IMR-90 (cell line): ENCODE measurements at places on chromosomes 4 and X. TPM values are rescaled to one million over a fixed set of nuclear protein-coding genes. Genes with fewer than 3 reads are reported as not detected.

NELFA gene
- total RNA-seq: 4.3 and 5.8 TPM in 2 replicates

GK gene
- total RNA-seq: 9.3 and 12.2 TPM in 2 replicates

HEPH gene
- 16.4 and 23.5 TPM in 2 replicates for total RNA-seq

TLR2 gene
- total RNA-seq: under 0.01 TPM in 2 replicates

RASGEF1B gene
- total RNA-seq: 0.28 and 0.36 TPM in 2 replicates

SRPX2 gene
- 14.4 and 20.6 TPM in 2 replicates for total RNA-seq

ARMCX2 gene
- 98.9 and 109 TPM in 2 replicates for total RNA-seq

GRCh38 chr4:23903859-23904438 is 14.1 kb upstream of the PPARGC1A start:
- no peak for DNase-seq

- no peak for DNase-seq
These were observed 29.0 kb downstream of the DDX60L start for GRCh38 chr4:168451331-168451730.

DNA sequence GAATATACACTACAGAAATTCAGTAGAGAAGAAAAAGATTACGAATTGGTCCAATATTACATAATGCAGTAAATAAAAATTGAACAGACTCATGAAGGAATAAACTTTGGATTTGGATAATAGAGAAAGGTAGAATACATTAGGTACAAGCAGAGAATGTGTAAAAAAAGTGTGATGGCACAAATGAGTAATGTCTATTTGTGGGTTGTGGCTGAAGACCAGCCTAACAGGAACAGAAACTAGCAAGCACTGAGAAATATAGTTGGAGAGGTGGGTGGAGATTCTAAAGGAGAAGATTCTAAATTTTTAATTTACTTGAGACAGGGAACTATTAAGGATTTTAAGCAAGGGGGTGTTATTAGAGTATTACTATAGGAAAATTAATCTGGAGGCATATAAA is 15.2 kb upstream of the CLOCK start:
- no peak for DNase-seq

DNA sequence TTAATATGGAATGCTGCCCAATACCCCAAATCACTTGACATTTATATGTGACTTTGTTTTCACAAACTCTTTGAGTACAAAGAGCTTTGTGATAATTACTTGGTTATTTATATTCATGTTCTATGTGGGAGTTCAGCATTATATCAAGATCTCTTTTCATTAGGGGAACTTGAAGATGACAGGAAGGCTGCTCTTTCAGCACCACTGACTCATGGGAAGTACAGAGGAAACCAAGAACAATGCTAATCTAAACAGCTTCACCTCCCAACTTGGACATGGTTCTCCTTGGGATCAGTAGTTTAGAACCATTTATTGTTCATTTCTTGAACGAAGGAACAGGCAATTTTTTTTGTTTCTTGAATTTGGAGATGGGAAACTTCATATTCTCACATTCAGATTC is 184.0 kb upstream of the AFF2 start:
- no peak for DNase-seq

GRCh38 chr4:55949482-55949802 is 697 bp downstream of the CEP135 start:
- no peak for DNase-seq

DNA sequence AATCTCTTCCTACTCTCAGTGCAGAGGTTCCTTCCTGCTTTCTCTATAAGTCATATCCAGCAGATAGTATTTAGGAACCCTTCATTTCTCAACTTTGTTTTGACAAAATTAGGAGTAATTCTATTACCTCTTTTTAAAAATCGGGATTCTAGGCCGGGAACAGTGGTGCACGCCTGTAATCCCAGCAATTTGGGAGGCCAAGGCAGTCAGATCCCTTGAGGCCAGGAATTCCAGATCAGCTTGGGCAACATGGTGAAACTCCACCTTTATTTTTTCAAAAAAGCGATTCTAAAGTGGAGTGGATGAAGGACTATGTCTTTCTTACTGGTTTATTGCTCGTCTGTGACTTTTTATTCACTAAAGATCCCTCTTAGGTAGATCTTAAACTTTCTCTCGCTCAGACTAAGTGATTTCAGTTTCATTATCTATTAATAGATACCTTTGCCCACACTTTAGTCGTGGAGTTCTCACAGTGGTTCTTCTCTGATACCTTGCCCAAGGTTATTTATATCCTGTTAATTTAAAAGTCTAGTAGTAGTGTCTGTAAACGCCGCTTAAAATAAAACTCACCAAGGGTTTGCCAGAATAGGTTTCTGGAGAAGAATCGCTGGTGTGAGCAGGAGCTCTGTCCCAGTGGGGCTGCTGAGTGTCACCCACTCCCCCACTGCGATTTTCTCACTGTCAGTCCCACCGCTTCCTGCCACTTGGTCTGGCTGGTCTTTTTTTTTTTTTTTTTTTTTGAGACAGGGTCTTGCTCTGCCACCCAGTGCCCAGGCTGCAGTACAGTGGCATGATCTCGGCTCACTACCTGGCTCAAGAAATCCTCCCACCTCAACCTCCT is 27.0 kb upstream of the TMEM131L start:
- DNase-seq: no peak

DNA sequence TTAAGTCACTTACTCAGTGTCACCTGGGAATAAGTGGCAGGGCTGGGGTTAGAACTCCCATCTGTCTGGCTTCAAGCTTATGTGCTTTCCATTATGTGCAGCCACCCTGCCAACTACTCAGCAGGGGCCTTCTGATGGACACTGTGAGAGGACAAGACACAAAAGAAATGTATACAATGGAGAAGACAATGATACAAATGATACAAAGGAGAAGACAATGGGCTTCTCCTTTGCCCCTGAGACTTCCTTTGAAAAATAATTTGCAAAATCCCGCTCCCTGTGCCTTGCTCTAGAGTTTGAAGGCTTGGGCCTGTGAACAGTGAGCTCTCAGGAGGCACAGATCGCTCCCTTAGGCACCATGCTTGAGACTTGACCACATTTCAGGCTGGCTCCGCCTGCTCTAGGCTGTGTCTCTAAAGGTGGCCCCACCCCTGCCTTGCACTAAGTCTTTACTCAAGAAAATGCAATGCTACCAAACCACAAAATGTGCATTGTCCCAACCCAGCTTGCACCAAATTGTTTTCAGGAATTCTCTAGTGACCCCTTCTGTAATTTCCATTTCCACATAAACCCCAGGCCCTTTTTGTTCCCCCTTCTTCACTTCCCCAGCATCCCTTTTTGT is 27.1 kb upstream of the STX18 start:
- no peak for DNase-seq

DNA sequence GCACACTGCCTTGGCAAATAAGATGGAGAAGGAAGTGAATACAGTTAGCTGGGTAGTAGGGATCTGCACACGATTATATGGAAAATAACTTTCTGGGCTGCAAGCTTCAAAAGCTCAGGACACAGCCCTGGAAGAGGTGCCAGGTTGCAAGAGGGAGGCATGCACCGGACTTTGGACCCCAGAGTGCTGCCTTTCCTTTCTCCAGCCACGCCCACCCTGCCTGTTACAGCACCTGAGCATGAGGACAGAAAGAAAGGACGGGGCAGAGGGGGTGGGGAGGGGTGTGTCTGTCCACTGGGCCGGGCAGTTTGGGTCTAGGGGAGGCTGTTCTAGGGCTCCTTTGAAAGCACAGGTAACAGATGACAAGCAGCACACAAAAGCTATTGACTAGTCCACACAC is 152.8 kb downstream of the ENPP6 start:
- no peak for DNase-seq

- DNase-seq: no peak
These were observed 7.6 kb downstream of the CYBB start for GRCh38 chrX:37787423-37787869.

DNA sequence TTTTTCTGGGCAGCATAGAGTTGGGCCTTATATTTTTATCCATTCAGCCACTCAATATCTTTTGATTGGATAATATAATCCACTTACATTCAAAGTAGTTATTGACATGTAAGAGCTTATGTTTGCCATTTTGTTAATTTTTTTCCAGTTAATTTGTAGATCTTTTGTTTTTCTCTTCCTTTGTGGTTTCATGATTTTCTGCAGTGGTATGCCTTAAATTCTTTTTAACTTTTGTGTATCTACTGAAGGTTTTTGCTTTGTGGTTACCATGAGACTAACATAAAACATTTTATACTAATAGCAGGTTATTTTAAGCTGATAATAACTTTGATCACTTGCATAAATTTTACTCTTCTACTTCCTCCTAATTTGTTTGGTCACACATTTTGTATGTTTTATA is 140.8 kb upstream of the GATB start:
- no peak for DNase-seq

DNA sequence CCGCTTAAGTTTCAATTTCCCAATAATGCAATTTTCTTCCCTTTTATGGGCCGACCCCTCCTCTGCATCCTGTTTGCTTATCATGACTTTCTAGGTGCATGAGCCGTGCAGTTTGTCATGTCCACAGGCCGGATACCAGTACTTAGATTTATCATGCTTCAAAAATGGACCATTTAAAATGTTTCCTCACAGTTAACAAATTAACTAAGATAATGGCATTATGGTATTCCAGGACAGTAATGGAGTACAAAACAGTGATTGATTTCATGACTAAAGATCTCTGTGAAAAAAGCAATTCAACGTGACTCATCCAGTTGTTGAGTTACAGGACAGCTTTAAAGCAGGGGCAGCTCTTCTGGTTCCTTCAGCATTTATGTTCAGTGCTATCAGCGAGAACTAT is 23.0 kb downstream of the SNX25 start:
- DNase-seq: peak; percentile 57

GRCh38 chrX:150935467-150935866 is 37.0 kb upstream of the CD99L2 start:
- DNase-seq: peak; percentile 41

GRCh38 chr4:80088471-80088870 is 15.4 kb upstream of the ANTXR2 start:
- DNase-seq: no peak

GRCh38 chr4:102825261-102826091 is 1.9 kb downstream of the UBE2D3 start:
- DNase-seq: peak; percentile 73

DNA sequence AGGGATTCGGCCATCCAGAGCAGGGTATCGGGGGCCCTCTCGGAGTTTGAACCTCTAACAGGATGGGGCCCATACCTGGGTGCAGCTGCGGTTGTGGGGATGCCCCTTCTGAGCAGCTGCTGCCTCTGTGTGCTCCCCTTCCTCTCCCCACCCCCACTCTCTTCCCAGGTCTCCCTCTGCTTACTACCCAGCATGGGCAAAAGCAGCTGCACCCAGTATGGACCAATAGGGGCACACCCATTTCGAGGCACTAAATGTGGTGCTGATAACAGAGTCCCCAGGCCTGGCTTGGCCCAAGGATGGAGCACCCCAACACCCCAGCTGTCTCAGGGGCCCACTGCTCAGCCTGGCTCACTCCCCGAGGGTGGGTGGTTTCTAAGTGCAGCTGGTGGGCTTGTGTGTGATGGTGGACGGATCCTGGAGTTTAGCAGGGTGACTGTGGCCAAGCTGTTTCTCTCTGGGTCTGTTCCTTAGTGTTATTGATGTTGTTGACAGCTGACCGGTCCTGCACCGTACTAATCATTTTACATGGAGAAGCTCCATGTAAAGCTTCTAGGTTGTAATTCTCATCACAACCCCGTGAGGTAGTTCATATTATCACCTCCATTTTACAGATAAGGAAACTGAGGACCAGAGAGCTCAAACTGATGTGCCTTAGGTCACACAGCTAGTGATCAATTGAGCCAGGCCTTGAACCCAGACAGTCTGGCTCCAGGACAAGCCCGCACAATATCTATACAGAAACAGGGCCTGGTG is 13.1 kb upstream of the KIAA0232 start:
- DNase-seq: no peak

DNA sequence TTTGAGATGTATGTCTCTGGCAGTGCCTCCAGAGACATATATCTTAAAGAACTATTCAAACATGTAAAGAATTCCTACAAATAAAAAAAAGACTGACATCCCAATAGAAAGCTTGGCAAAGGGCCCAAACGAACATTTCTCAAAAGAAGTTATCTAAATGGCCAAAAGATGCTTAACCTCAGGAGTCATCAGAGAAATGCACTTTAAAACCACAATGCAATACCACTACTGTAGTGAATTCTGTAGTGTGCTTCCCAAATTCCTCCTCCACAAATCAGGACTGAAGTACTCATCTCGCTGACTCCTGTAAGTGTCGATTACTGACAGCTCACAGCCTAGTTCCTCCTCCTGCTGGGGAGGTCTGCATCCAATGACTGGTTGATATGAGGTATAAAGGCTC is 129.0 kb upstream of the MAMLD1 start:
- peak; percentile 23 for DNase-seq

- no peak for DNase-seq
These were observed 59.5 kb downstream of the PGRMC2 start for GRCh38 chr4:128227991-128228571.

DNA sequence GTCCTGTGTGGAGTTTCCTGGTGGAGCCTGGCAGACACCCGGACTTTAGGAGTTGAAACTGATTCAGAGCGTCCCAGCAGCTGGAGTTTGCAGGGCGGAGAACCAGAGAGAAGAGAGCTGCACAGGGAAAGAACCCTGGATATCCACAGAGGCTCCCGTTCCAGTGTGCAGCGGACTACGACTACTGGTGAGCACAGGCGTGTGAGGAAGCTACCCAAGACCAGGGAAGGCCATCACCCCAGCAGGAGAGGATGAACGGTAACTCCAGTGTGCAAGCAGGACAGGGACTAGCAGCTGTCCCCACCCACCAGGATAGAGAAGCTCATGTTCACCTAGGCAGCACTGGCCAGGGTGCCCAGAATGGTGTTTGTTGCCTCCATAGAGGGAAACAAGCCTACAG is 2.3 kb downstream of the LAGE3 start:
- no peak for DNase-seq

- no peak for DNase-seq
These were observed 66.0 kb upstream of the UNC5C start for GRCh38 chr4:95614684-95615205.

DNA sequence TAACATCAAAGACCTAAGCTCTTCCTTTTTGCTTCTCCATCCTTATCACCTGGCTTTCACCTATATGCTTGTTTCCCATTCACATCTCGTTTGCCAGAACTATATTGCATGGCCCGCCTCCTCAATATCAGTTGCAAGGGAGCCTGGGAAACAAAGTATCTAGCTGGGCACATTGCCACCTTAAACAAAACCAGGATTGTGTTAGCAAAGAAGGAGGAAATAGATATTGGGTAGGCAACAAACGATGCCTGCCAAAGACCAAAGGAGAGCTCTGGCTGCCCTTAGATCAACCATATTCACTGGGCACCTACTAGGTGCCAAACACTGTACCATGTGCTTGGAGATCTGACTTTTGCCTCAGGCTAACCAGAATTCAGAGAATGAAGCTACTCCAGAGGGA is 107.5 kb downstream of the GRIA3 start:
- DNase-seq: no peak

DNA sequence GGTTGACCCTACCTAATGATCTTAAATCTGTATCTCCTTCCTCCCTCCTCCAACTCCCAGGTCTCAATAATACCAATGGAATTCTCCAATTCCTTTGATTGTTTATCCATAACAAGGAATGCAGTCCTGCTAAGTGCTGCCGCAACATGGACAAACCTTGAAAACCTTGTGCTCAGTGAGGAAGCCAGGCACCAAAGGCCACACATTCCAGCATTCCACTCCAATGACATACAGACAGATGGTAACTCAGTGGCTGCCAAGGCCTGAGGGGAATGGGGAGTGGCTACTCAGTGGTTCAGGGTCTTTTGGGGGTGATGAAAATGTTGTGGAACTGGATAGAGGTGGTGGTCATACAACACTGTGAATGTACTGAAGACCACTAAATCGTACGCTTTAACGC is 10.4 kb downstream of the HAUS7 start:
- peak; percentile 79 for DNase-seq

GRCh38 chr4:84814094-84814750 is 152.3 kb downstream of the WDFY3 start:
- DNase-seq: peak; percentile 96

GRCh38 chr4:13615161-13615560 is 12.4 kb downstream of the BOD1L1 start:
- DNase-seq: no peak
